WTC11 (cell line): ENCODE measurements at places on chromosomes 2 and 18. TPM values are rescaled to one million over a fixed set of nuclear protein-coding genes. Genes with fewer than 3 reads are reported as not detected.

The GPR75 gene
- 2.2 to 3.1 TPM (median 2.8 TPM) in 3 replicates for total RNA-seq

The CNDP1 gene
- total RNA-seq: 0.11 to 0.28 TPM (median 0.25 TPM) in 3 replicates

The NT5DC4 gene
- total RNA-seq: not detected in 3 replicates

The ARHGAP15 gene
- 0.25 to 0.28 TPM in 2 of 3 replicates, not detected in the other for total RNA-seq

The CAPN13 gene
- 1.7 to 2.4 TPM (median 2.0 TPM) in 3 replicates for total RNA-seq

The IL1A gene
- total RNA-seq: 0.34 to 0.55 TPM (median 0.42 TPM) in 3 replicates
